ENCODE measurements at places on chromosomes 2 and 18.

DNA sequence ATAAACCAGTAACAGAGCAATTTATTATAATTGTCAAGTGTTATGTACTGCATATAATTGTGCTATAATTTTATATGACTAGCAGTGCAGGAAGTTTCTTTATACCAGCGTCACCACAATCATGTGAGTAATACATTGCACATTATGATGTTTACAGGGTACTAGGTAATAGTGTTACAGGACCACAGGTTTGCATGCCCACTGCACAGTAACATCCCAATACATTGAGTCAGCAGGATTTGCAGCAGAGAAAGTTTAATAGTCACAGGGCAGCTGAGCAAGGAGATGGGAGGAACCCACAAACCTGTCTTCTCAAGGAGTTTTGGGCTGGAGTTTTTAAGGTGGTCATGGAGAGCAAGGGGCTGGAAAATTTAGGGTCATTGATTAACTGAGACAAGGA, 1042.9 kb upstream of the ACVR2A start:
- no peak for DNase-seq

- no peak for DNase-seq
Observed at GRCh38 chr18:73684647-73685046, 463.0 kb downstream of the FBXO15 start.

DNA sequence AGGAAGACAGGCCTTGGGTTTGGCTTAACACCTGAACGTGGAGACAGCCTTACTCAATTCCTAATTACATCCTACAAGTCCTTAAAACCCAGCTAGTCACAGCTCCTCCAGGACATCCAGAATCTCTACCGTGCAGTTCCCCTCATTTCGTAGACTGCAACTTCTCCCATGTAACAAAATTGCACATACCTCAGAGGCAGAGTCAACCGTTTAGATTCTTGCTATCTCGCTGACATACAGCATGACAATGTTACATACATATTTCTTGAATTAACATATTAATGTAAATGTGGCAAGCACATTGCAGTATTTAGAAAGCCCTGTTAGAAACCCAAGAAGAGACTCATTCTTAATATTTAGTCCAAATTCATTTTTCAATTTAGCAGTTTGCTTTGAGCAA, 358.7 kb downstream of the SETBP1 start:
- no peak for DNase-seq

DNA sequence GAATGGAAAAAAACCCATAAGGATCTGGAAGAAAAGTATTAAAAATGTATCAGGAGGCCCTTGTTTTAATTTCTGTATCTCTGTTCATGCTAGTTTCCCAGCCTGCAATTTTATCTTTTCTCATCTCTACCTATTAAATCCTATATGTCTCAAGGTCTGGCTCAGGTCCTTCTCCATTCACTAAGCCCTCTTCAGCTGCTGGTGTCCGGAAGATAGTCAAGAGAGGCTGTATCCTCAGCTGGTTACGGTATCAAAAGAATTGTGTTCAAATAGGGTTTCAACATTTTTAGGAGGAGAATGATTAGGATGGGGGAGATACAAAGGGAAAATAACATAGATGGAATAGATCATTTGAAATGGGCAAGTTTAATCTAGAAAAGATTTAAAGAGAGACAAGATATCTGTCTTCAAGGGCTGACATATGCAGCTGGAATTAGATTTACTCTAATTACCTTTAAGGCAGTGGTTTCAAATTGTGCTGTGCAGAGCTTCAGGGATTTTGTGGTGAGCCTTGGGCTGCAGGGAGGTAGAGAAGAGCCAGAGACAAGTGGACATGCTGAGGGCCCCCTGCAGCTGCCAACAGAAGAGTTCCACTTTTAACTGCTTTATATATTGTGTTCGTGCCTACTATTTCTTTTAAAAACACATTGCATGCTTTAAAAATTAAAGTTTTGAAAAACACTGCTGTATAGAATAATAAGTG, 24.1 kb downstream of the GREB1L start:
- no peak for DNase-seq

DNA sequence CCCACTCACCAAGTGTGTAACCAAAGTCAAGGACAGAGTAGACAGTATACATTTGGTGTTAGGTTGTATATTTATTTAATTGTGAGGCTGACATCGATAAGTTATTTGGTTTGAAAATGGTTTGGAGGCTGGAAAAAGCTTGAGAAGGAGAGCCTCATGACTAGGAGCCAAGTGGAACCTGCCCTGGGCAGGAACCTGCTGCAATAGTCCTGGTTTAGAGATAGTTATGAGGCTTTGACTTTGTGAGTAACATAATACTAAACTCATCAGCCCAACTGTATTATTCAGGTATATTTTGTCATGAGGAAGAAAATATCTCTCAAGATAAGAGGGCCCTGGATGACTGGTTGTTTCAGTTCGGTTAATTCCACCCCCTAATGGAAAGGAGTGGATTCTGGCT, 234.3 kb upstream of the CYRIA start:
- DNase-seq, result no peak

GRCh38 chr18:54975598-54975997, 16.3 kb upstream of the CCDC68 start:
- no peak for DNase-seq

DNA sequence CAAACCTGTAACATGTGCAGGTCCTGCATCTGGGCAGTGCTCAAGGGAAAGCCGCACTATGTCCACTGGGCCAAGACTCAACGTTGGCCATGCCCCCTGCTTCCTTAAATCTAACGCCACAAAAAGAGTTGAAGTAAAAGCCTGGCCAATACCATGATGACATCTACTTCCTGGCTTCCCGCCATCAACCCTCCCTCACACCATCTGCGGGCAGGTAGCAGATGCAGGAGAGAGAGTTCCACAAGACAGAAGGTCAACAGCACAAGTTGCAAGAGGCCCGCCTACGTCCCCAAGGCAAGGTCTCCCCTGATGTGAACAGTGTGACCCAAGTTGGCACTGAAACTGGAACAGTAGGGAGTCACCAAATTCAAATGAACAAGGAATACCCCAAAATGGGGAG, 48.4 kb downstream of the ABCG8 start:
- DNase-seq, result no peak

- no peak for DNase-seq
Observed at GRCh38 chr2:115369400-115369799, 927.0 kb downstream of the DPP10 start.

- no peak for DNase-seq
Observed at GRCh38 chr18:39602131-39602530, 2036.5 kb upstream of the CELF4 start.

DNA sequence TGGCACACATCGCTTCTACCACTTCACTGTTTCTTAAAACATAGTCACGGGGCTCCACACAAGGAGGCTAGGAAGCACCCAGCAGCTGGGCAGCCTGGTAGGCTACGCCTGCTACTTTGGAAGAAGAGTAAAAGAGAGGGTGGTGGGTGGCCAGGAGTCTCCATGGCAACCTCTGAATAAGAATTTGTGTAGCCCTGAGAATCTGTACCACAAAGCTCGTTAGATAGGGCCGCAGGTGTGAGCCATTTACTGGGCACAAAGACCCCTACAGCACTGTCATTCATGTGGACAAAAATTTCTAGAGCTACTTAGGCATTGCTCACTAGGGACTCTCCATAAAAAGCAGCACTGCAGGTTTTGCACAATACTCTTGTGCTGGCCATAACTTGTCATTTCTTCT, 166.4 kb upstream of the MSH6 start:
- DNase-seq, result no peak

DNA sequence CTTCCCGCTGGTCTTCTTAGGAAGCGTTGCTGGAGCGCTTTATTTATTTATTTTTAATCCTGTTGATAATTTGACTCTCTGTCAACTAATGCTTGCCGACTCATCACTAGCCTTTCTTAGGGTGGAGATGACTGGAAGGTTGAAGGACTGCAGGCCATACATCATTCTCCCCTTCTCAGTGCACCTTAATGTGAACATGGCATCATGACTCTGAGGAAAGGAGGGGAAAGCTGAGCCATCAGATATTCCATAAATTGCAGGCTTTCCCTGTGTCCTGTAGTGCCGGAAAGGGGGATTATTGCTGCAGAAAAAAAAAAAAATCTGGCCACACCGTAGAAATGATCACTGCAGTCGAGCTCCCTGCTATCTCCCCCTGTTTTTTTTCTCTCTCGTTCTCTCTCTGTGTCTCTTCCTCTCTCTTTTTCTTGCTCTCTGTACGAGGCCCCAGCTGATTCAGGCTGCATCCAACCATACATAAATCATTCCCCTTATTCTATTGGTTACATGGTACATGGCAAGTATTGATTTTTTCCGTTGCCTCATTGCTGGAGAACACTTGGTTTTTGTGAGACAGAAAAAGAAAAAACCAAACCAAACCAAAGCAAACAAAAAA, 125.8 kb upstream of the EFEMP1 start:
- no peak for DNase-seq

GRCh38 chr18:21242780-21243401, 859 bp downstream of the GREB1L start:
- no peak for DNase-seq

- DNase-seq, result no peak
Observed at GRCh38 chr18:59065684-59066083, 74.0 kb upstream of the SEC11C start.
